ENCODE measurements at places on chromosomes 7 and 10. TPM values are rescaled to one million over a fixed set of nuclear protein-coding genes. Genes with fewer than 3 reads are reported as not detected.

DNA sequence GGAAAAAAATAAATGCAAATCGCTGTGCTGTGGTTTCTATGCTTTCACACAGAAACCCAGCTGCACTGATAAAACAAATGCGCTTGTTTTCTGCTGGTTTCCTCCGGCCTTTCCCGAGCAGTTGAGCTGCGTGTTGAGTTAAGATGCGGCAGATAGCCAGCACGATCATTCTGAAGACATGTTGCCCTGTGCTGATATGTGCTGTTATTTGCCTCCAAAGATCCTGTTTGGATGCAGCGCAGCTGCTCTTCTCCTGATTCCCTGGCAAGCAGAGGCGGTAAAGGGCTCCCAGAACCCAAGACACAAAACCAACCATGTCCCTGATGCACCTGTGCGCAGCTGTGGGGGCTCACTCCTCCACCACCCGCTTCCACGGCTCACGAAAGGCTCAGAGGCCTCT is 225.4 kb downstream of the PAXIP1 start:
- no peaks in the 10 kb centered on the region for H3K27me3 ChIP-seq
- H3K4me3 ChIP-seq = no peak overlapping the region
- no peaks in the 10 kb centered on the region for H3K36me3 ChIP-seq

- no peaks in the 10 kb centered on the region for H3K36me3 ChIP-seq
- peaks cover 4% of the 10 kb centered on the region for H3K4me1 ChIP-seq
- H3K27ac ChIP-seq = no peak overlapping the region
- no peak overlapping the region for H3K4me3 ChIP-seq
- no peaks in the 10 kb centered on the region for H3K27me3 ChIP-seq
Observed at GRCh38 chr10:8919280-8919679, 864.8 kb downstream of the GATA3 start.

The KCNH2 gene
- total RNA-seq = 0.66 TPM

The NT5C3A gene
- total RNA-seq = 77.7 TPM

The MDFIC gene
- 12.5 TPM for total RNA-seq

- H3K27ac ChIP-seq = no peak overlapping the region
- no peak overlapping the region for H3K4me3 ChIP-seq
- no peaks in the 10 kb centered on the region for H3K36me3 ChIP-seq
- no peak for DNase-seq
- H3K4me1 ChIP-seq = no peaks in the 10 kb centered on the region
- peaks cover 41% of the 10 kb centered on the region for H3K27me3 ChIP-seq
Observed at GRCh38 chr7:128121711-128122530, 90.7 kb upstream of the LRRC4 start.

The CAV1 gene
- 15.9 TPM for total RNA-seq

DNA sequence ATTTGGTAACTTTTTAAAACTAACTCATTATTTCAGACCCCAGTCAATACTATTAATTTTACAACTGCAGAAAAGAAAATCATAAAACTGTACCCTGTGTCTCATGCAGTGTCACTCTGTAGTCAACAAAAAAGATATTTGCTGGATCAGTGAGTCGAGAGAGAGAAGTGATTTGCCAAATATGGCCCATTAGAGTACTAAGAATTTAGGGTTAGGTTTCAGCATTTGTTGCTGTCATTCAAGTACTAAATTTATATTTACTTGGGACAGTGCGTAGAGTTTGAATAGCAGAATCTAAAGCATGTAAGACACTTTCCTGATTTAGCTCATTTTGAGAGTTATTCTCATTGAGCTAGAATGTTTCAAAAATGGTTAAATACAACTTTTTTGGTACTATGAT is 38.9 kb downstream of the CACNA2D1 start:
- DNase-seq = no peak
- H3K4me1 ChIP-seq = no peaks in the 10 kb centered on the region
- no peaks in the 10 kb centered on the region for H3K36me3 ChIP-seq
- no peaks in the 10 kb centered on the region for H3K27me3 ChIP-seq

DNA sequence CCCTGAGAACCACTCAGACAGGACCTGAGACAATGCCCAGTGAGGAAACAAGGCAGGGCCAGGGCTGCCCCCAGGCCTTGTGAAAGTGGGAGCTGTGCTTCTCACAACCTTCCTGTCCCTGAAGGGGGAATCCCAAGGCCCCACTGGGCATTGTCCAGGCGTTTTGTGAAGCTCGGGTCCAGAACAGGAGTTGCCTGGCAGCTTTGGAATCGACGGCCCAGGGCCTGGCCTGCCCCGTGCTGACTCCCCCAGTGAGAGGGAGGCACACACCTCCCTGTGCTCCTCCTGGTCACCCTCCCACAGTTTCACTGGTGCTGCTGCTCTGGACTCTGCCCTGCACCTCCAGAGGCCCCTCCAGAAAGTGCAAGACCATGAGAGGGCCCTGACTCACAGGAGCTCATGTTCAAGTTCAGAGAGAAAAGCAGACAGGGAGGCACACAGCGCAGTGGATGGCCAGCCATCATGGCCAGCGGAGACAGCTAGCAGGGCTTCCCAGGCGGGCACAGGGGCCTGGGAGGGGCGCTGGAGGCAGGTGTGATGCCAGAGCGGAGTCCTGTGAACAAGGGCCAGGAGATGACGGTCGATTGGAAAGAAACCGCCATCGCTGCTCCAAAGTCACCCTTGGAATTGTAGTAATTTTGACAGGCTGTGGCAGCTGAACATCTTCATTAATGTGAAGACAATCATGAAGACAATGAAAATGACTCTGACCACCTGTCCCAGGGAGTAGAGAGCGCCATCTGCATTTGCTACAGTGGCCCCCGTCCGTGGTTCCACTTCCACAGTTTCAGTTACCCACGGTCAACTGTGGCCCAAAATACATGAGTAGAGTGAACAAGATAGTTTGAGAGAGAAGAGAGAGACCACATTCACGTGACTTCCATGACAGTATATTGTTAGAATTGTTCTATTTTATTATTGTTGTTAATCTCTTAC is 103.7 kb downstream of the MKI67 start:
- no peaks in the 10 kb centered on the region for H3K36me3 ChIP-seq
- DNase-seq = no peak

GRCh38 chr7:135742371-135742770 is 6.2 kb downstream of the FAM180A start:
- no peaks in the 10 kb centered on the region for H3K36me3 ChIP-seq
- H3K27me3 ChIP-seq = peaks cover 42% of the 10 kb centered on the region
- no peak for DNase-seq
- no peak overlapping the region for H3K27ac ChIP-seq
- H3K4me1 ChIP-seq = no peaks in the 10 kb centered on the region

DNA sequence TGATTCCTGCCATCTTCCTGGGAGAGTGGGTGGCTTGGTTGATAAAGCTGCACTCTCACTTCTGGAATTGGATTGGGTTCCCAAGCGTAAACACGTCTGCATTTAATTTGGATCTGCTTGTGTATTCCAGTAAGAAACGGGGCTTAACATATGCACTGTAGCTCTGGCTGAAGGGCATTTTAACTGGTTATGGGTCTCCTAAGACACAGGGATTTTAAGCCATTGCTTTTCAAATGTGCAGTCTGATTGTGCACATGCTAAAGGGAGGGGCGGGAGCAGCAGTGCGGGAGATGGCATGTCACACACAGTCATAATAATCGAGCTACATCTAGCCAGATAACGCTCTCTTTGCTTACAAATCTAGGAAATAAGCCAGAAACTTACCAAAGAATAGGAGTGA is 247.3 kb upstream of the LYZL1 start:
- H3K27ac ChIP-seq = no peak overlapping the region
- peaks cover 8% of the 10 kb centered on the region for H3K27me3 ChIP-seq
- no peaks in the 10 kb centered on the region for H3K4me1 ChIP-seq
- no peak overlapping the region for H3K4me3 ChIP-seq
- no peak for DNase-seq
- H3K36me3 ChIP-seq = no peaks in the 10 kb centered on the region

- no peak for DNase-seq
- no peaks in the 10 kb centered on the region for H3K4me1 ChIP-seq
- H3K36me3 ChIP-seq = no peaks in the 10 kb centered on the region
- no peak overlapping the region for H3K4me3 ChIP-seq
- no peak overlapping the region for H3K27ac ChIP-seq
Observed at GRCh38 chr10:8084799-8085198, 30.3 kb downstream of the GATA3 start.

- no peaks in the 10 kb centered on the region for H3K27me3 ChIP-seq
- no peak for DNase-seq
Observed at GRCh38 chr7:64626083-64626469, 39.9 kb upstream of the ZNF107 start.

- no peak overlapping the region for H3K27ac ChIP-seq
- H3K4me3 ChIP-seq = no peak overlapping the region
- DNase-seq = no peak
- H3K27me3 ChIP-seq = peaks cover 80% of the 10 kb centered on the region
- H3K36me3 ChIP-seq = peaks cover 5% of the 10 kb centered on the region
- no peaks in the 10 kb centered on the region for H3K4me1 ChIP-seq
Observed at GRCh38 chr10:113415246-113415645, 137.6 kb upstream of the HABP2 start.

The HMX2 gene
- total RNA-seq = not detected

The AKR1C3 gene
- total RNA-seq = 181 TPM

DNA sequence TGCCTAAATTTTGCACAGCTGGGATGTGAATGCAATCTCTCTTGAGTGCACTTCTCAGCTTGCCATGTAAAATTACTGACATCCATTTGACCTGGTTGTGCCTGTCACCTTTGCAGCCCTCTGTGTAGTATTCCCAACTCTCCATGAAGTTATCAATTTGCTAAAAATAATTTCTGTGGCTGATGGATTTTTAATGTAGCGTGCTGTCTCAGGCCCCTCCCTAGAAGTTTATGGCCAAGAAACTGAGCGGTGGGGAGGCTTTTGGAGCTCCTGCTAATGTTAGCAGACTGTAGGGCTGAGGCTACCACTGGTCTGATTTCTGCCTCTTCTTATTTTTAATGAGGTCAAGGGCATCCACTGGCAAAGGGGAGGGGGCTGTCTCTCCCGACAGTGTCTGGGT is 577.0 kb upstream of the DPP6 start:
- H3K4me1 ChIP-seq = no peaks in the 10 kb centered on the region
- DNase-seq = no peak
- no peak overlapping the region for H3K4me3 ChIP-seq

The CCL24 gene
- total RNA-seq = 0.68 TPM

DNA sequence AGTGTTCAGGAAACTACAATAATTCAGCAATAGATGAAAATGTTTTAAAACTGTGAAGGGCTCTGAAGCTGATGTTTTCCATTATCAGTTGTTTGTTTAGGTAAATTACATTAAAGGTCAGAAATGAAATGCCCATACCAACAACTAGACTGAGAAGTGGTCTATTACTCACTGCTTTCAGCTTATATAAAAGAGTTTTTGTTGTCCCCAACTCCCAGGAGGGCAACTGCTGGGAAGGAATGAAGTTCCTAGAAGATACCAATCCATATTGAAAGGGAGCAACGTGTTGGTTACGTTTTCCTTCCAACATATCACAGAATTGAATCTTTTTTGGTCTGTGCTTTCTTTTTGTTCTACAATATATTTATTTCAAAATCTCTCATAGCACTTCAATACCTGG is 330.6 kb upstream of the LRRN3 start:
- H3K4me3 ChIP-seq = no peak overlapping the region
- no peak for DNase-seq
- no peaks in the 10 kb centered on the region for H3K36me3 ChIP-seq
- H3K4me1 ChIP-seq = no peaks in the 10 kb centered on the region
- no peaks in the 10 kb centered on the region for H3K27me3 ChIP-seq

DNA sequence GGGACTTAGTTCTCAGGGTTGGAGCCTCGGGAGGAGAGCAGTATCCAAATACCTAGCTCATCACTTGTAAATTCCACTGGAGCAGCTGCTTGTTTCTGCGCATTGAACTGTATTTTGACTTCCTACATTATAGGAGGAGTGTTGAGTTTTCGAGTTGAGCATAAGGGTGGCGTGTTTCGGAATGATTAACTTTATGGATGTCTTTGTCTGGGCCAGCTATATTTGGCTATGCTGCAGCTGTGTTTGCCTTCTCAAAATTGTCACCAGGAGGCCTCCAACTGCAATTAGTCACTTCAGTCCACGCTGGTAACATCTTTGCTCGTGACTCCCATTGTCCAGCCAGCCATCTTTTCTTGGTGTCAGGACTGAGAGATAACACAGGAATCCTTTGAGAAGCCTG is 9.1 kb downstream of the CELF2 start:
- H3K27ac ChIP-seq = no peak overlapping the region
- H3K4me1 ChIP-seq = no peaks in the 10 kb centered on the region
- DNase-seq = no peak
- H3K36me3 ChIP-seq = no peaks in the 10 kb centered on the region
- H3K27me3 ChIP-seq = no peaks in the 10 kb centered on the region
- no peak overlapping the region for H3K4me3 ChIP-seq

DNA sequence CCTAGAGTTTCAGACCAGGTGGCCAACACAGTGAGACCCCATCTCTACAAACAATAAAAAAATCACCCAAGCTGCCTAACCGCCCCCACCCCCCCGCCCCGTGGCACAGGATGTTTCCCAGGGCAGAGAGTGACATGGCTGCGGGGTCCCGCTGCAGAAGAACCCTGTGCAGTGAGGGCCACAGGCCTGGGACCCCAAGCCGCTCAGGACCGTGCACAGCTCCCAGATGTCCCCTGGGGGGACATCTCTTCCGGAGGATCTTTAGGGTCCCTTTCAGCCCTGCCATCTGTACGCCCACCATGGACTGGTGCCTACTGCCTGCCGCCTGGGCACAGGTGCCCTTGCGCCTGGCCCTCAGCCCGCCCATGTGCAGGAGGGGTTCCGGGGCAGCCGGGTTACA is 373.6 kb downstream of the DNAJB6 start:
- H3K27me3 ChIP-seq = peaks cover 14% of the 10 kb centered on the region
- no peaks in the 10 kb centered on the region for H3K4me1 ChIP-seq
- H3K4me3 ChIP-seq = no peak overlapping the region
- no peak overlapping the region for H3K27ac ChIP-seq

The VSTM4 gene
- not detected for total RNA-seq

- H3K36me3 ChIP-seq = no peaks in the 10 kb centered on the region
- H3K27ac ChIP-seq = no peak overlapping the region
- H3K27me3 ChIP-seq = no peaks in the 10 kb centered on the region
- H3K4me3 ChIP-seq = no peak overlapping the region
- no peaks in the 10 kb centered on the region for H3K4me1 ChIP-seq
Observed at GRCh38 chr10:28284126-28284525, 18.7 kb downstream of the MPP7 start.

GRCh38 chr10:61758433-61758832 is 95.7 kb downstream of the CABCOCO1 start:
- H3K36me3 ChIP-seq = peaks cover 27% of the 10 kb centered on the region
- peaks cover 72% of the 10 kb centered on the region for H3K4me1 ChIP-seq
- peak overlapping the region; percentile 73 for H3K27ac ChIP-seq

- no peak for DNase-seq
- H3K27ac ChIP-seq = no peak overlapping the region
- H3K36me3 ChIP-seq = no peaks in the 10 kb centered on the region
Observed at GRCh38 chr10:12502526-12503274, 153.4 kb downstream of the CAMK1D start.

- H3K36me3 ChIP-seq = no peaks in the 10 kb centered on the region
- no peak overlapping the region for H3K4me3 ChIP-seq
- H3K27me3 ChIP-seq = no peaks in the 10 kb centered on the region
Observed at GRCh38 chr7:83777406-83778072, 128.6 kb upstream of the SEMA3E start.
